ENCODE measurements at places on chromosomes 7 and 10. TPM values are rescaled to one million over a fixed set of nuclear protein-coding genes. Genes with fewer than 3 reads are reported as not detected.

CPVL gene
- total RNA-seq = 8.3 TPM

NUTM2E gene
- total RNA-seq = 0.02 TPM

SFTPA1 gene
- total RNA-seq = not detected

ECHDC3 gene
- total RNA-seq = not detected

NOD1 gene
- 6.4 TPM for total RNA-seq

DNA sequence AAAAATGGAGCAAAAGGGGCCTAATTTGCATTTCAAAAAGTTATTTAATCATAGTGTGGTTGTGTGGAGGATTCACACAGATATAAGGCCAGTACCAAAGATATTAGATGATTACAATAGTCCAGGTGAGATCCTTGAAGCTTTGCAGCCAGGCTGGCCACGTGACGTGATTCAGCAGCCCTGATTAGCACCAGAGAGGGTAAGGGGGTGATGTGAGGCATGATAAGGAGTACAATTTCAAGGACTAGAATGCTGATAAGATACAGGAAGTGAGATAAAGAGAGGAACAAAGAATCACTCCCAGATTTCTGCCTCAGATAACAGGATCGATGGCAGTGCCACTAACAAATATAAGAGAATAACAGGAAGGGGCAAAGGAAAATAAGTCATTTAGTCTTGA is 108.4 kb upstream of the PALS2 start:
- no peak for DNase-seq

DNA sequence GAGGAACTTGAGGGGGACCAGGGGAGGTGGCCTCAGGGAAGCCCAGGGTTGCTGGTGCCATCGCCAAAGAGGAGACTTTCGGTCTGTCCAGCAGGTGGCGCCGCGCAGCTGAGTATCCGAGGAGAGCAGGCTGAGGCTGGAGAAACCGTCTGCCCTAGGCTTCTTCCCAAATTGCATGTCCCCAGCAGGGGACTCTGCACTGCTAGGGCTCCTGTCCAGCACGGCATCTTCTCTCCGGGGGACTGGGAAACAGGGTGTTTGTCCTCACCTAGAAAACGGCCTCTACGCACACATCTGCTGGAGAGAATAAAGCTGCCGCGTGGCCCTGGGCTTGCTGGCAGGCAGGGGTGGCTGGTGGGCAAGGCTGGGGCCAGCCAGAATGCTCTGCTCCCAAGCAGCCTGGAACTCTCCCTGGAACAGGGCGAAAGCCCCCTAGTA is 161.9 kb downstream of the SH2D4B start:
- peak; percentile 76 for DNase-seq

GRCh38 chr10:19325581-19325980 is 277.0 kb downstream of the MALRD1 start:
- DNase-seq = no peak

GRCh38 chr7:2148189-2148588 is 84.6 kb downstream of the MAD1L1 start:
- no peak for DNase-seq

DNA sequence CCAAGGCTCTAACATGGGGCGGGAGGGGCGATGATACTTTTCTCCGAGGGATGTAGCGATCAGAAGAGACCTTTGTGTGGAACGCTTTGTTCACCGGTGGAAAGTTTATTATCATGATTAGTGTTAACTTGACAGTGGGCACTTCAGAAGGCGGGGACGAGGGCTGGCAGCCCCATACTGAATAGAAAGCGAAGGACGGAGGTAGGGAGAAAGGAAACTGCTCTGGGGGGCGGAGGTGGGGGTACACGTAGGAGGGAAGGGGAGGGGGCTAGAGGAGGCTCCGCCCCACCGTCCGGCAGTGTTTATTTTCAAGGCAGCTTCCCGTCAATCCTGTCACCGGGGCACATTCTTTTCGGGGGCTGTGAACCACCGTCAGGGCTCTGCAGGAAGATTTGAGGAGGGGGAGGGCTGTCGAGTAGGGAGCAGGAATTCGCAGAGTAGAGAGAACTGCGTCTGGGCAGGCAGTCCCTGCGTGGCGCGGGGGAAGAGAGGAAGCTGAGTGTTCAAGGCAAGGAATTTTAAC is 9.4 kb upstream of the NKX2-3 start:
- no peak for DNase-seq
